ENCODE measurements at places on chromosomes 1 and 21.

DNA sequence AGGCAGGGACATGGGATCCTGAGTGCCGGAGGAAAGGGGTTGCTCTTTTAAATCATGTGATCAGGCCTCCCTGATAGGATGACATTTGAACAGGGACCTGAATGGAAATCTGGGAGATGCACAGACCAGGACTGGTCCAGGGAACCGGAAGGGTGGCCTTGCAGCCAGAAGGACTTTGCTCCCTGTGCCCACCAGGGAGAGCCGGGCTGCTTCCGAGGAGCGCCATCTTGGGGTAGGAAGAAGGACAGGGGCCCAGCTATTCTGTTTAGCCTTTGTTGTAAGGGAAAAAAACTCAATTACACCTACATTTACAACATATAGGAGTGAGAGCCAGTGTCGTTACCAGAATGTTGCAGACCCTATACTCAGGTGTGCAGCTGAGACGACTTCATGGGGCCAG lies 5.5 kb downstream of the KLHDC7A start:
- DNase-seq: no peak

DNA sequence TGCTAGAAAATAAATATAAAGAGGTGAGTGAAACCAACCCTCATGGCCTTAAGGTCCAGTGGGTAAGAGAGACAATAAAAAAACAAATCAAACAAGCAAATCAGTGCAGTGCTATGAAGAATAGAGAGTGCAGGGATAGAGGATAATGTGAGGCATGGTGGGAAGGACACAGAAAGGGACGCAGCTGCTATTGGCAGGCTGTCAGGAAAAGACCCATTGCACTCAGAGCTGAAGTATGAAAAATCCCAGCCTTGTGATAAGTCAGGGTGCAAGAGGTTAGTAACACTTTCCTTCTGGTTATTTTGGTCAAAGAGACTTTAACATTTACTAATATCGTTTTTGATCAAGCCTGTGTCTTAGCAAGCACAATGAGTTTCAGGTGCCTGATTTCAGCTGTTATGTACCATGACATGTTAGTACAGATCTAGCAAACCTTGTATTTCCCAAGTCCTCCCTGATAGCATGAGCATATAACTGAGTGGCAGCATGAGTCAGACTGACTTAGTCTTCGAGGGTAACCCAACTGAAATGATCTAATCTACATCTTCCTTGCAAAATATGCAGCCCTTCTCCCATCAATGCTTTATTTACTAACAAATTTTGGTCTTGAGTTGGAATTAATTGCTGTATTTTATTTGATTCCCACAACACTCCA lies 31.7 kb downstream of the CHML start:
- no peak for DNase-seq

- no peak for DNase-seq
Measured at GRCh38 chr1:201883786-201884185, 4.9 kb upstream of the SHISA4 start.

- DNase-seq: no peak
Measured at GRCh38 chr1:31778763-31779488, 14.8 kb upstream of the ADGRB2 start.

DNA sequence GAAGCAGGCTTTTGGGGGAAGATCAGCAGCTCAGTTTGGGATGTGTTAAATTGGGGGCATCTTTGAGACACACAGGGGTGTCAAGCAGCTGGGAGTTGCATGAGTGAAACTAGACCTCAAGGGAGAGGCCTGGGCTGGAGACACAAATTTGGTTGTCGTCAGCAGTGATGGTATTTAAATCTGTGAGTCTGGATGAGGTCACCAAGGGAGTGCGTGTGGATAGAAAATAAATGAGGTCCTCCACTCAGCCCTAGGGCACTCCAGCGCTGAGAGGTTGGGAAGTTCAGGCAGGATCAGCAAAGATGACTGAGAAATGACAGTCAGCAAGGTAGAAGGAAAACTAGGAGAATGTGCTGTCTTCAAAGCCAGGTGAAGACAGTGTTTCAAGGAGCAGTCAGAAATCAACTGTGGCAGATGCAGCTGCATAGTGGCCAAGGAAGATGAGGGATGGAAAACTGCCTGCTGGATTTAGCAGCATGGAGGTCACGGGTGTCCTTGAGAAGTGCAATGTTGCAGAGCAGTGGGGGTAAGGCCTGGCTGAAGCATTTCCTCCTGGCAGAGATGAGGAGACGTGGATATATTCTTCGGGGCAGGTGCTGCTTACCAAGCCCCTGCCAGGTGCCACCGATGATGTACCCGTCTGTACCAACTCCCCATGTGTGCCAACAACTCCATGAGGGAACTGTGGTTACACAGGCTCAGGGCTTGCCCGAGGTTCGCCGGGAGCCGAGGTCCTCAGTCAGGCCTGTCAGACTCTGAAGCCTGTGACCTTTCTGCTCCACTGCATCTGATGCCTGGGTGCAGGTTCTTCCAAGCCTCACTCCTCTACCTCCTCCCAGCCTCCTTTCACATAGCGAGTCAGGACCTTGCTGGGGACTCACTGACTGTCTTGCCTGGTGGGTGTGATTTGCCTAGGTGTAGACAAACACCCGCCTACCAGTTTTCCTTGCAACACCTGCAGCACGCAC lies 11.3 kb downstream of the MAP7D1 start:
- no peak for DNase-seq

- no peak for DNase-seq
Measured at GRCh38 chr1:12435639-12436344, 182.2 kb downstream of the DHRS3 start.

Data from muscle of leg (tissue), 16 donors.